ENCODE measurements at places on chromosomes 4 and X.

DNA sequence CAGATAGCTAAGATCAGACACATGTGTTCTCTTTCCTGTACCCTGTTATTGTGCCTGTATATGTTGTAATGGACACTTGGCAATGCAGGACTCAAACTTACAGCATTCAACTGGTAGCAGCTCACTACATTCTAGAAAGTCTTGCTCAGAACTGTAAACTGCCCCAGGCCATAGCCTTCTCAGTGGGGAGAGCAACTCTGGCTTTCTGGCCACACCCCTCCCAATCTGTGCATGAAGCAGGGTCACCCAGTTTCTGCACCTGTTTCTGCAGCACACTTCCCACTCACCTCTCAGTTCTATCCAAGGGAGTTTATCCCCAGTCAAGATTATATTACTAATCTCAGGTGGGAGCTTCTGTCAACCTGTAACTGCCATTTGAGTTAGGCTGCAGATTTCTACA, 38.9 kb upstream of the TBX22 start:
- no peak for DNase-seq

- no peak for DNase-seq
Observed at GRCh38 chr4:117010671-117011070, 74.7 kb downstream of the TRAM1L1 start.

- no peak for DNase-seq
Observed at GRCh38 chr4:150782311-150782710, 200.4 kb downstream of the MAB21L2 start.

- DNase-seq, result peak; percentile 22
Observed at GRCh38 chrX:46642145-46642544, 68.6 kb downstream of the CHST7 start.

DNA sequence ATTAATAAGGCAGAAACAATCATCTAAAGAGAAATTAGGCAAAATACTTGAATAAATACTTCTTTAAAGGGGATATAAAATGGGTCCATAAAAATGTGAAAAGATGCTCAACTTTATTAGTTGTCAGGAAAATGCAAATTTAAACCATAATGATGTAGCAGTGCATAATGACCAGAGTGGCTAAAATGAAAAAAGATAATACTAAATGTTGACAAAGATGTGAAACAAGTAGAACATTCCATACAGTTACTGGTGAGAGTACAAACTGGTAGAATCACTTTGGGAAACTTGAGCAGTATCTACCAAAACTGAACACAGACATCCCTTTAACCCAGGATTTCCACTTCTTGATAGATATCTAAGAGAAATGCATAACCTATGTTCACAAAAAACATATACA, 5.0 kb downstream of the ARSJ start:
- no peak for DNase-seq

GRCh38 chrX:76253432-76253831, 80.6 kb downstream of the PBDC1 start:
- DNase-seq, result peak; percentile 59

DNA sequence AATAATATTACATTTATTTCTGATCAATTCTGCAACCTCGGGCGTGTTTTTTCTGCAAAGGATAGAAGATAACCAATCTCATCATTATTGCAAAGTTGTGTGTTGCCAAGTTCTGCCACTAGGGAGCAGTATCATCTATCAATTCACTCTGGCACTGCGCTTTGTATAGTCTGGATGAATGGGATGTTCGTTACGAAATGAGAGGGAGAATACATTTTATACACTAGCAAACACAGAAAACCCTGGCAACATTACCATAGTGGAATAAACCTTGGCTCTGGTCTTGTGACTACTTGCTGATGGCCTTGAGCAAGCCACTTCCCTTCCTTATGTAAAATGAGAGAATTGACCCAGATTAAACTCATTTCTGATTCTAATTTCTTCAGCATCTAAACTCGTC, 97.5 kb upstream of the ZNF518B start:
- DNase-seq, result peak; percentile 41

DNA sequence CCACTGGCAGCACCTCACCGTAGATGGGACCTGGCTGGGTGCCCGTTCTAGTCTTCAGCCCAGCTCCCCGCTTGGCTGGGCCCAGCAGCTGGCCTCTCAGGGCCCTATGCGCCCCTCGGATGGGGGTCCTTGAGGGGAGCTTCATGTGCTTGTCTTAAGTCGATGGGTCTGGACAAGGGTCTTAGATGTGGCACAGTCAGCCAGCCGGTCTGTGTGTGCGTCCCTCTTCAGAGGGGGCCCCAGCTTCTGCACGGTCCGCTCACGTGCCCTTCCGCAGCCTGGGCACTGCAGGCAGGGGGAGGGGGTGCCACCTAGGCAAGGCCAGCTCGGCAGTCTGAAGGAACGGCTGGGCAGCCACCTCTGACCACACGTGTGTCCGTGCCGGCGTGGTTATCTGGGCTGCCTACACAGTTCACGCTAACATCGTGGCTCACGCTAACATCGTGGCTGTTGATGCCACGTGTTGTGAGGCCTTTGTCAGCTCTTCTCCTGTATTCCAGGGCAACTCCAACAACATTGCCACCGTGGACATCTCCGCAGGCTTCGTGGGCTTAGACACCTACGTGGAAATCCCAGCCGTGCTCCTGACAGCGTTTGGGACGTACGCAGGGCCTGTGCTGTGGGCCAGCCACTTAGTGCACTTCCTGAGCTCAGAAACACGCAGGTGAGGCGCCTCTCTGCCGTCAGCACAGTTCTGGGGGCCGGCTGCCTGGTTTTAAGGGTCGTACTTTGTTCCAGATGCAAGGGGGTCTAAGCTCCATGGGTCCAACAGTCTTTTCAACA, 34.5 kb downstream of the PIGG start:
- DNase-seq, result no peak

DNA sequence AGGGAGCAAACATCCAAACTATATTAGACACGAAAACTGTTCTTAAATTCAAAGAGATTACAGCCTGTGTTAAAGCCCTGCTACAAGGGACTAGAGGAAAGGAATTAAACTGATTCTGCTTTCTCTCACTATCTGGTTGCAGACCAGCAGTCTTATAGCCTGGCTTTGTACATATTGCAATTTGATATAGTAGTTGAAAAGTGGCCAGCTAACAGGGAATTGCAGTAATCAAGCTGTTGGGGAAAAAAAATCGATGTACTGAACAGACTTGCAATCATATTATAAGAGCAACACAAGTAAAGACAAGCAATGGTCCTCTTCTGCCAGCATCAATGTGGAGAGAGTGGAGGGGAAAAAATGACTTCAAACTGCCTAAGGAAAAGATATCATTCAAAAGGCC, 364.4 kb upstream of the EPHA5 start:
- DNase-seq, result no peak

DNA sequence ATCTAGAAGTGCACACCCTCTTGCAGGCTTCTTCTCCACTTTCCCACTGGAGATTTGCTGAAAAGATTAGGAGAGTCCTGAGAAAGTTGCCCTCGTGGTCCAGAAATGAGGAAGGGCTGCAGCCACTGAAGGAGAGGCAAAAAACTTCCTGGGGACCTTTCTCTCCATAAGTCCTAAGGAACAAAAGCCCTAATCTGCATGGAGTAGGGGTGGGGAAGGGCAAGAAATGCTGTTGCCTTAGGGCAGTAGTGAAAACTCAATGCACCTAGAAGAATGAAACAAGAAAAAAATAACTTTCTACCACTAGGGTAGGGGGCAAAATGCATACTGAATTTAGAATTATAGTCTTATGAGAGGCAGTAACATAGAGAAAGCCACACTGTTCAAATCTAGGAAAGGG, 1408.8 kb downstream of the PCDH19 start:
- DNase-seq, result no peak

GRCh38 chrX:44954562-44954961, 81.6 kb downstream of the KDM6A start:
- no peak for DNase-seq

DNA sequence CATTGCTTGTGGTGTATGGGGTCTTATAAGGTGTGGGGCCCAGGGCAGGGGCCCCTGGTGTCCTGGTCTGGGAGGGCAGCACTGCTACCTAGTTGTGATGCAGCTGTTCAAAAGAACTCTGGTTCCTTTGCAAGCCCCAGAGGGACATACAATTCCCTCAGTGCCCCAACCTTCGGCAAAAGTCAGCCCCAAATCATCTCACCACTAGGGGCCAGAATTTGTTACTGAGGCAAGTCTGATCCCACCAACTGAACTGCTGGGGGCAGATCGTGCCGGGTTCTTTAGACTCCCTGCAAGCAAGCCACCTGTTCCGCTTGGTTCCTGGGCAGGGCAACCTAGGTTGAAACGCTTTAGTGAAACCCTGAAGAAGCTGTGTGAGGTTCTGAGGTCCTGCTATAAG, 180.1 kb upstream of the S100G start:
- no peak for DNase-seq

DNA sequence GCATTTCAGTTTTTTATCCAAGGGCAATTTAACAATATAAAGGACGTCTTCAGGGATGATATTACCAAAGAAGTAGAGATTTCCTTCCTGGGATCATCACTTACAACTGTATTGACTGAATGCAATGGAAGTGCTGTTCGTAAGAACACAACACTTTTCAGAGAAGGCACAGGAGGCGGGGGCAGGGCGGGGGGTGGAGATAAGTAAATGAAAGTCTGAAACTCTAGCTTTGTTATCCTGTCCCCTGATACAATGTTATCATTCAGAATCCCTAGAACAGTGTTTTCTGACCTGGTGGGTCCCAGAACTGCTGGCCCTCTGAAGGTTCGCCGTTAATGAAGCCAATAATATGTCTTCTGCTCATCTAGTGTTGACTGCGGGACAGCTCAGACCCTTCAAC, 124.6 kb downstream of the NSUN7 start:
- DNase-seq, result no peak

DNA sequence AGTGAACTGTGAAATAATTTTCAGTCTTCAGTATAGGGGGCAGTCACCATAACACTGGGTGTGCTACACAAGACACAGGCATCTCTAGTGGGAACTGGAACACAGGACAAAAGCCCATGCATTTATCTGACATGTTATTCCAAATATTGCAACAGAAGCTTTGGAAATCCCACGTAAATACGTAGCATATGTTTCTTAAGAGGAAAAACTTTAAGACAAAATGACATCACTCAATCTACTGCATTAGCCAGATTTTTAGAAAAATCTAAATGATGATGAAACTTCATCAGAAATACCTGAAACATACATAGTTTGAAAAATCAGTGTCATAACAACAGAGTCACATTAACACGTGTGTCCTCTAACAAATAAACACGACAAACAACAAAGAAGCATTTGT, 14.5 kb downstream of the SHISA3 start:
- DNase-seq, result no peak

- DNase-seq, result no peak
Observed at GRCh38 chr4:6703786-6704185, 5.9 kb downstream of the MRFAP1L1 start.

DNA sequence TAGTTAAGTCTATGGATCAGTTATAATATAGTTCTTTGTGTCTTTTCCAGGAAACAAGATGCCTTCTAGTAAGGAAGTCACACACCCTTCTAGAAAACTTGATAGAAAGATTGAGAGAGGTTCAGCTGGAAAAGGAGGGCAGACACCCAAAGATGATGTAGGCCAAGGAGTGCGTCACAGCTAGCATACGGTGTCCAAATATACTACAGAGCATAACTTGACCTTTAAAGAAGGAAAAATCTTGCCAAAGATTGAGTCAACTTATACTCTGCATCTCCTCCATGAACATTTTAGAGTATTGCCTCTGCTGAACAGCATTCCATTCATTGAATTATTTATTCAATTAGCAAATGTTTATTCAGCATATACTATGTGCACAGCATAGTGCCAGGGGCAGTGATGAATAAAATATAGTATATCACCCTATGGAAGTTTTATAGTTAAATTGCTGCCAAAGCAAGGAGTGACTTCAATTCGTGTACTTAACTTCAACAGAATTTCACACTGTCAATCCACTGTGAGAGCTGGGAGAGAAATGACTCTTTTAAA, 51.9 kb upstream of the SLC6A14 start:
- DNase-seq, result no peak

DNA sequence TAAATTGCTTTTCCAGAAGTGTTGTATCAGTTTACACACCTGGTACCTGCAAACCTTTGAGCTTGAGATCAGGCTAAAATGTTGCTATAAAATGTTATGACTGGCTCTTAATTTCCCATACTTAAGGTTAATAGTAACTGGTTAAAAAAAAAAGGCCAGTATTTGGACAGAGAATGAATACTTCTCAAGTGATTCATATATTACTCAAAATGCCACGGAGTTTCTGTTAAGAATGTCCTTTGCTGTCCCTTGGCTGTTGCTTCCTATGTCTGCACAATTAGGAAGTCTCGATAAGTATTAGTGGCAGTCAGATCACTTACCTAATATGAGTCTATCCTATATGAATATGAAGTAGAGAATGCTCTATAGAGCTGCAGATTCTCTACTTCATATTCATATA, 232.2 kb upstream of the IGFBP7 start:
- DNase-seq, result no peak

GRCh38 chrX:11893933-11894710, 136.1 kb downstream of the MSL3 start:
- DNase-seq, result no peak

DNA sequence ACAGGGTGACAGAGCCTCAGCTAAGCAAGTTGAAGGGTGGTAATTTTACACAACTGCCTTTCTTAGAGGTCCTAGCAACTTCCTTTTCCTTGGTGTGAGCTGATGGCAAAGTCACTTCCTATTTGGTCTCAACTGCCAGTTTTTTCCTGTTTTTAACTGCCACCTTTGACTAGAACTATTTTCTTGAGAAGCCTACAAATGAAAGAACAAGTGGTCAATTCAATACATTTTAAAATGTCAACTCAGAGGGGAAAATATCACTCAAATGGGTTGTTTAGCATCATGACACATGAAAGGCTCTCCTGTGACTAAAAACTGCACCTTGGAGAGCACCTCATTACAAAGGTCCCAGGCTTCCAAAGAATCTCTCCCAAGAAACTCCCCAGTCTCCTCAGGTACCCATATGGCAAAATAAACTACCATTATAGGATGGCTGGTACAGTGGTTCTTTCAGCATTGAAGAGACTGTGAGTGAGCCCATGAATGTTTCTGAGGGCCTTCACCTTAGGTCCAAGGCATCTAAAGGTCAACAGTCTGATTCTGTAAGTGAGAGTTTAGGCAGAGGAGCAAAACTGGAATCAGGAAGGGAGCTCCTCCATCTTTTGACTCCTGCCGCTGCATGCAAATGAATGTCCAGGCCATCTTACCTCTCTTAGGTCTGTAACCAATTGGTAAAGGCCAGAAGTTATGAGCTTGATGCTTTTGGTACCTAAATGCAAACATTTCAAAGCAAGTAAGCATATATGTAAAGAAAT, 5.5 kb upstream of the STK26 start:
- no peak for DNase-seq

GRCh38 chr4:1658146-1658545, 26.0 kb downstream of the FAM53A start:
- DNase-seq, result no peak
